Aorta (tissue), 5 donors: ENCODE measurements at places on chromosomes 1 and 21. TPM values are rescaled to one million over a fixed set of nuclear protein-coding genes. Genes with fewer than 3 reads are reported as not detected.

GRCh38 chr1:205929496-205930194, 13.6 kb downstream of the SLC26A9 start:
- no peak overlapping the region for H3K4me3 ChIP-seq
- no peaks in the 10 kb centered on the region for H3K27me3 ChIP-seq
- no peaks in the 10 kb centered on the region for H3K36me3 ChIP-seq
- no peak overlapping the region for H3K27ac ChIP-seq

DNA sequence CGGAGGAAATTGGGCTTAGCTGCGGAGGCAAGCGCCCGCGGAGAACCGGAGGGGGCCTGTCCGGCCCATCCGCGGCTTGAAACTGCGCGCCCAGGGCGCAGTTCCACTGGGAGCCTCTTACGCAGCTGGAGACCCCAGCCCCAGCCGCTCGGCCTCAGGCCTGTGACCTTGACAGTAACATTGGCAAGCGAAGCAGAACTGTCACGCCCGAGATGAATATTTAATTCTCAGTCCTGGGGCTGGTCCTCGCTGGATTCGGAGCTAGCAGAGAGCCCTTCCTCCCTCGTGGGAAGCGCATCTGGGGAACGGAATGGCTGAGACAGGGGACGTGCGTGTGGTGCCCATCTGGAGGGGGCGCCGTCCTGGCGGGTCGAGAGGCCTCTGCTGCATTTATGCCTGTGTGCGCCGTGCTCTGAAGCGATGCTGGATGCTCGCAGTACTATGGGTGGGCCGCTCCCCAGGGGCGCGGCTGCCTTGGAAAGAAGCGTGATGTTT, 928 bp downstream of the SLC6A17 start:
- no peaks in the 10 kb centered on the region for H3K4me1 ChIP-seq
- H3K36me3 ChIP-seq: no peaks in the 10 kb centered on the region
- DNase-seq: no peak
- no peak overlapping the region for H3K4me3 ChIP-seq
- H3K27me3 ChIP-seq: no peaks in the 10 kb centered on the region

- DNase-seq: no peak
- H3K4me1 ChIP-seq: no peaks in the 10 kb centered on the region
- no peaks in the 10 kb centered on the region for H3K36me3 ChIP-seq
- H3K27ac ChIP-seq: no peak overlapping the region
- H3K27me3 ChIP-seq: no peaks in the 10 kb centered on the region
Observed at GRCh38 chr1:168368131-168368530, 87.5 kb downstream of the TBX19 start.

DNA sequence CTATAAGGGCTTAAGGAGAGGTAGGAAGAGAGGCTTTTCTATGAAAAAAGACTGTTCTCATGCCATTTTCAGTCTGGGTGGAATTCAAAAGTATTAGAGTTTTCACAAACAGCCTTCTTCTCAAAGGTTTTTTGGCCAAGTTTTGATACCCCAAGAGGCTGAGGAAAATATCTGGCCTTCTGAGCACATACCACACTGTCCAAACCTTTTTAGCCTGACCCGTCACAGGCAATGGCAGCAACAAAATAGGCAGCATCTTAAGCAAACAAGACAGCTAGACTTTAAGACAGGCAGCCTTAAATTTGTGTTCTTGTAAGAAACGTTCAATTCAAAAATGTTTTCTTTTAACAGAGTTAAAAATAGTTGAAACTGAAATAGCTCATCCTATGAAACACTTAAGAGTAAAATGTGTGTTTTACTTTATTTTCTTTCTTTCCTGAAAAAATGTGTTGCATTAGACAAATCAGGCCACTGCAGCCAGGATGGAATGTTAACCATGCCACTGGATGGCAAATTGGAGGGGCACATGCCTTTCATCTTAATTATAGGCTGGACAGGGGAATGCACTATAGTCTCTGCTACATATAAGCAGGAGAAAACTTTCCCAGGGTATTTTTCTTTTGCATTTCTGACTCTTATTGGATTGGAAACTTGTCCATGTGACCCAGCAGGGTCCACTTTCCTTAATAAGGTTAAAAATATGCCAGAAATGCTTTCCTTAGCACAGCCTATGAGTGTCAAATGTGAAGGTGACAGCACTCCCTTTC, 315.0 kb downstream of the TGFB2 start:
- no peaks in the 10 kb centered on the region for H3K4me1 ChIP-seq
- no peak for DNase-seq
- H3K36me3 ChIP-seq: no peaks in the 10 kb centered on the region
- no peaks in the 10 kb centered on the region for H3K27me3 ChIP-seq
- H3K4me3 ChIP-seq: no peak overlapping the region
- H3K27ac ChIP-seq: no peak overlapping the region

- no peak overlapping the region for H3K27ac ChIP-seq
- no peaks in the 10 kb centered on the region for H3K4me1 ChIP-seq
- no peak overlapping the region for H3K4me3 ChIP-seq
- no peak for DNase-seq
- H3K36me3 ChIP-seq: no peaks in the 10 kb centered on the region
Observed at GRCh38 chr1:230791986-230792564, 44.9 kb downstream of the CAPN9 start.

DNA sequence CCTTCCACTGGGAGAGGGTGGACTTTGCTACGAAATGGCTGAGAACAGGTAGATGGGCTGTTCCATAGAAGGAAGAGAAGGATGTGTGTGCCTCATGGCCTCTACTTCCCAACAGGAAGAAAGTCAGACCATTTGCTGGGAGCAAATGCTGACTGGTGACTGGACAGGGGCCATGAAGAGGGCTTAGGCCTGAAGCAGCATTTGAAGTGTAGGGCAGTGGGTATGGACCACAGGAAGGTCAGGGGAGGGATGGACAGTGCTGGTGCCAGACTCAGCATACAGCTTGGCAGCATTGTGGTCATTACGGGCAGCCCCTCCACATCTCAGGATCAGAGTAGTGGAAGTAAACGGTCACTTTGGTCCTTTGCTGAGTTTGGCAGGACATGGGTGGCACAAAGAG, 275.7 kb downstream of the MATN1 start:
- H3K4me3 ChIP-seq: no peak overlapping the region
- H3K27me3 ChIP-seq: no peaks in the 10 kb centered on the region
- no peaks in the 10 kb centered on the region for H3K4me1 ChIP-seq
- no peak for DNase-seq

- H3K4me3 ChIP-seq: no peak overlapping the region
- no peak for DNase-seq
- peaks cover 14% of the 10 kb centered on the region for H3K4me1 ChIP-seq
- H3K36me3 ChIP-seq: no peaks in the 10 kb centered on the region
Observed at GRCh38 chr1:202516434-202516877, 168.0 kb downstream of the PPP1R12B start.

The FCRLB gene
- 0.49 TPM for total RNA-seq

The TEX38 gene
- total RNA-seq: not detected

The LAMC2 gene
- 0.91 TPM for total RNA-seq

The SLC44A3 gene
- 7.2 TPM for total RNA-seq

The NFIA gene
- total RNA-seq: 221 TPM

The ERICH3 gene
- total RNA-seq: not detected

The PEX19 gene
- 44.8 TPM for total RNA-seq
